ENCODE measurements at places on chromosomes 12 and 14.
A peak's percentile ranks its signal among the peaks of the same experiment; 100 is the strongest.

- no peak for DNase-seq
Observed at GRCh38 chr12:119412811-119413794, 78.6 kb downstream of the CCDC60 start.

GRCh38 chr12:753611-754472 lies 1.5 kb downstream of the WNK1 start:
- peak; percentile 55 for DNase-seq

- DNase-seq: no peak
Observed at GRCh38 chr12:113899561-113900471, 66.3 kb downstream of the RBM19 start.

- no peak for DNase-seq
Observed at GRCh38 chr12:112214064-112214463, 88.7 kb downstream of the TRAFD1 start.

DNA sequence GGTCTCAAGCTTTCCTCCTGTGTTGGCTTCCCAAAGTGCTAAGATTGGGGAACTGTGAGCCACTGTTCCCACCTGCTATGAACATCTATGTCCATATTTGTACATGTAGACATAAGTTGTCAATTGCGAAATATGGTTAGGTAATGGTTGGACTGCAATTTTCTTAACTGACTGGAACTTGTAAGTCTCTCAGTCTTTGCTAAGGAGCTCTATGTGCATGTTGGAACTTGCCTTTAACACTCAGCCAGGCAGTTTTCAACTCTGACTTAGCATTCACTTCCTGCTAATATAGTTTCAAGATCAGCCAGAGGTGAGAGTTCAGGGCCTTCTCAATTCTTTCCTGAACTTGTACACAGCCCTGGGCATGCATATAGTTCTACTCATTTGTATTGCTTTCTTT lies 44.5 kb upstream of the EEA1 start:
- DNase-seq: no peak

- DNase-seq: no peak
Observed at GRCh38 chr12:102763471-102763870, 153.6 kb downstream of the PAH start.

DNA sequence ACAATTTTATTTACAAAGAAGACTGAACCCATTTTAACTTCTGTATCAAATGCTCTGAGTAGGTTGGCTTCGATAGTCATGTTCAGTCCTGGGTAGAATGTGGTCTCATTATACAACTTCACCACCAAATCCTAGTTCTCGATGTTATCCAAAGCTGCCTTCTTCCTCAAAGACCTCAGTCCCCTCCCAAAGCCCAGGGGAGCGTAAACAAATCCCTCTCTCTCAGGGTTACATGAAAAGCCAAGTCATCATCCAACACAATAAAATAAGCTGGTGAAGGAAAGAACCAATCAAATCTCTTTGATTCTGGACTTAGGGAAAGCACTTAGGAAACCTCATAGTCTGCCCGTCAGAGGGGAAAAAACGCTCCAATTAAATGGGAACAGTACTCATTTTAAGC lies 9.1 kb downstream of the PTCSC3 start:
- DNase-seq: no peak

GRCh38 chr12:102321305-102322082 lies 123.9 kb upstream of the PMCH start:
- no peak for DNase-seq

DNA sequence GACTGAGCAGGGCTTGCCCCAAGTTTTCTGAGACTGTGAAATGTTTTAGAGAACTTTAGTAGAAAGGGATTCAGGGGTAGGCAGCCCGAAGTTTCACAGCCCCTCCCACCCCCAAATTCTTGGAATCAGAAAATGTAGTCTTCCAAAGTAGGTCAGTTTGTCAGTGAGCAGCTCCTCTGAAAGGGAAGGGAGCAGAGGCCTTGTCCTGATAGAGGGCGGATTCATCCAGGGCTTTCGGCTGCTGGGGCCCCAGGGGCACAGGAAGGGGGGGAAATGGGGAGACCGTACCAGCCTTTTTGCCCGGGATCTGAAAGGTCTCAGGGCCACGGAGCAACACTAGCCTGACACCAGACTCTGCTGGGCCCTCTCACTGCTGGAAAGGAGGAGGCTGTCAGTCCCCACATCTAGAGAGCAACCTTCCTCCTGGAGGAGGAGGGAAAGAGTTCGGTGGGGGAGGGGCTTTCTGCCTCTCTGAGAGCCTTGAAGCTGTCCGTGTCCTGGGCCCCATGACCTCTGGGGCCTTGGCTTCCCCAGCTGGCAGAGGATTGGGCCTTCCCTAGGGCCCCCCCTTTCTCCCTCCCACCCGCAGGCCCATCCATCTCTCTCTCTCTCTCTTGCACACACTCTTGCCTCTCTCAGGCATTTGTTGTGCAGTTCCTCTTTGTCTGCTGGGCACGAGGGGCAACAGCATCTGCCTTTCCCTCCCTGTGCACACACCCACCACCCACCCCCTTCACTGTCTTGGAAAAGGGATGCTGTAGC lies at the start of gene IKZF4:
Gene IKZF4 (plus strand): TSS at position 621 of the 762 bp plus-strand sequence. CDS start 451 bp downstream, outside the sequence.
- DNase-seq: no peak

DNA sequence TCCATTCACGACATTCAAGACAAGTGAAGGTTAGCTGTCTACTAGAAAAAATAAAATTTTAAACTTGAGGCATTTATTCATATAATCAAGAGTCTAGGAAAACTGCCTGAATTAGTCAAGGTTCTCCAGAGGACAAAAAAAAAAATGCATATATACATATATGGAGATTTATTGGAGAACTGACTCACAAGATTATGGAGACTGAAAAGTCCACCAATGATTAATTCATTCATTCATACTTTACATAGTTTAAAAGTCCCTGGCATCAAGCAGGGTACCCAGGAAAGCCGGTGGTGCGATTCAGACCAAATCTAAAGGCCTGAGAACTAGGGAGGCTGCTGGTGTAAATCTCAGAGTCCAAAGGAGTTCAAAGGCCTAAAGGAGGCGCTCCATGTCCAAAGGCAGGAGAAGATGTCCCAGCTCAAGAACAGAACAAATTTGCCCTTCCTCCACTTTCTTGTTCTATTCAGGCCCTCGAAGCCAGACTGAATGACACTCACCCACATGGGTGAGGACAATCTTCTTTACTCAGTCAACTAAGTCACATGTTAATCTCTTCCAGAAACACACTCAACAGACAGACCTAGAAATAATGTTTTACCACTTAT lies 64.3 kb downstream of the ANKS1B start:
- no peak for DNase-seq

DNA sequence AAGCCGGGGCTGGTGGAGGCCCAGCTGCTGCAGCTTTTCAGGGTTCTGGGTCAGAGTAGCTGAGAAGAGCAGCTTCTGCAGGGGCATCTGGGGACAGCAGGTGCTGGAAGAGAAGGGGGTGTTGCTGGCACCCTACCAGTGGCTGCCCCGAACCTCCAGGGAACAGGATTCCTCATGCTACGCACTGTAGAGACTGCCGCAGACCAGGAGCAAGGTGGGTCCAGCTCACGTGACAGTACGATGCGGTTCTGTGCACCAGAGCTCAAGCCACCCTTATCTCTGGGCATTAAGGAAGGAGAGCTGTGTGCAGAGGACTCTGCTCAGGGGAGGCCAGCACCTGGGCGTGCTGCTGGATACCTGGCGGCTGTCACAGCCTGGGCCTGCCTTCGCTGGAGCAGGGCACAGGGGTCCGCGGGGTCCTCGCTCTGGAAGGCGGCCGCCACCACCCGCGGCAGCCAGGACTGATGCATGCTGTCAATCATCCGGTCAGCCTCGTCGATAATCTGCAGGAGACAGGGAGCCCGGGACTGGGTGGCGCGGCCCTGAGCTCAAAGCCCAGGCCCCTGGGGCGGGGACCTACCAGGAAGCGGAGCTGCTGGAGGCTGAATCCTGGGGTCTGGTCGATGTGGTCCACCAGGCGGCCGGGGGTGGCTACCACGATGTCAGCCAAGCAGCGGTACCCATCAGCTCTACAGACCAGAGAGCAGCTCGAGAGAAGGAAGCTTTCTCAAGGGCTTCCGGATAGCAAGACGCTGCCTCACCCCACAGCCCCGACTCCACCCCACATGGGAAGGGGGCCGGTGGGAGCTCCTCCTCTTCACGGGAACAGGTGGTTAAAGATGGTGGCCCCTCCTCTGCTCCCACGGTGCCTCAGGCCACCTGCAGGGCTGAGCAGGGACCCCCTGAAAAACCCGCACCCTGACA lies 2.9 kb downstream of the DDX51 start:
- no peak for DNase-seq

DNA sequence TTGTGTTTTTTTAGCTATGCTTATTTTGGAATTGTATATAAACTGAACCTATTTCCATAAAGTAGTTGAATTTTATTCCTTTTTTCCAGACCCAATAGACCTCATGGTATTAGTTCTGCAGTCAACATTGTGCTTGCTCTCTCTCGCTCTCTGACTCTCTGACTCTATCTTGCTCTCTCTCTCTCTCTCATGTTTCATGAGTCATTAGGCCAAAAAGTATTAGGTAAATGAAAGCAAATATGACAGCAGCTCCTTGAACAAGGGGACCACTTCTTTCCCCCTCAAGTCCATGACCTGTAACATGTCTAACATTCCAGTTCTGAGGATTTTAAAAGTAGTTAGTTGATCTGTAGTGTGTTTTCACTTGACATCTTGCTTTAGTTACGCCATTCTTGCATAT lies 14.0 kb upstream of the C12orf71 start:
- DNase-seq: no peak

- no peak for DNase-seq
Observed at GRCh38 chr14:92613008-92613658, 99.6 kb downstream of the RIN3 start.

DNA sequence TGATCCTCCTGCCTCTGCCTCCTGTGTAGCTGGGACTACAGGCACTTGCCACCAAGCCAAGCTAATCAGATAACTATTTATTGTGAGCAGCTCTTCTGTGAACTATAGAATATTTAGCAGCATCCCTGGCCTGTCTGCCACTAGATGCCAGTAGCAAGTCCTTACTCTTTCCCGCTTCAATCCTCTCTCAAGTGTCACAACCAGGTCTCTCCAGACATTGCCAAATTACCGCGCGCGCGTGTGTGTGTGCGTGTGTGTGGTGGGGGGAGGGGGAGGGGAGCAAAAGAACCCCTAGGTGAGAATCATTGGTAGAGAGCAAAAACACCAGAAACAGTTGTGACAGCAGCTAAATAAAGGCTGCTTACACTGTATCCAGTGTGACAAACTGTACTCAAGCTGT lies 49.9 kb downstream of the PPP2R5E start:
- DNase-seq: no peak

DNA sequence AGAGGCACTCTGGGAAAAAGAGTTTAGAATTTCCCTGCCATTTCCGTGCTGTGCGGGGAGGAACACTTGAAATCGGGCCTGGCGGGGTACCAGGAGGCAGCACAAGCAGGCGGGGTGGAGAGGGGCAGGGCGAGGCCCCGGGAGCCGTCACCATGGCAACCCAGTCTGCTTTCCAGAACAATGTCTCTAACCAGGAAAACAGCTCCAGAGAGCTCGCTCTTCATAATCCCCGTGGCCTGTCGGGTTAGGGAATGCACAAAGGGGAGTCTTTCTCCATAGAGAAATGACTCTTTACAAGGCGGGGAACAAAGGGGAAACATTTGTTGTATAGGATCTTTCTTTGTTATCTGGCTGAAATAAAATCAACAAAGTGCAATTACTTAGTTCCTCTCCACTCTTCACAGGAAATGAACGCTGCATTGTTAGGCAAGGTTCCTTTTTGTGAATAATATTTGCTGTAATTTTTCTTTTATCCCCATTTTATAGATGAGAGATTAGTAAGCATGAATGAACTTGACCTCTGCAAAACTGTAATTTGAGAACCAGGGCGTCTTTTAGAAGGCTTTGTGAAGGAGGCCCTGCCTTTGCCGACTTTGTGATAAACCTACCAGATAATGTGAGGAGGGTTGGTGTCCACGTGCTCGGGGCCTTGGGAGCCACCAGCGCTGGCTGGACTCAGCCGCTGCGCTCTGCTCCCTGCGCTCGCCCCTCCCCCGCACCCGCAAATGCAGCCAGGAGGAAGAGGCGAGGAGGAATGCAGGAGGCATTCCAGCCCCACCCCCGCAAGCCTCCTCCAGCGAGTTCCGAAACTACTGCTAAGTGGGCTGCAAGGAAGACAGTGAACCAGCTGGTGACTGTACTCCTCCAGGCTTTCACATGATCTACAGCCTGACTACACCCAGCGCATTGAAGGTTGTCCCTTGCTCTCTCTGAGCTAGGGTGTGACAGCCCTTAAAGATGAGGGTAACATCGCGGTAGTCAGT lies 105.2 kb upstream of the ATF7IP start:
- DNase-seq: peak; percentile 88

DNA sequence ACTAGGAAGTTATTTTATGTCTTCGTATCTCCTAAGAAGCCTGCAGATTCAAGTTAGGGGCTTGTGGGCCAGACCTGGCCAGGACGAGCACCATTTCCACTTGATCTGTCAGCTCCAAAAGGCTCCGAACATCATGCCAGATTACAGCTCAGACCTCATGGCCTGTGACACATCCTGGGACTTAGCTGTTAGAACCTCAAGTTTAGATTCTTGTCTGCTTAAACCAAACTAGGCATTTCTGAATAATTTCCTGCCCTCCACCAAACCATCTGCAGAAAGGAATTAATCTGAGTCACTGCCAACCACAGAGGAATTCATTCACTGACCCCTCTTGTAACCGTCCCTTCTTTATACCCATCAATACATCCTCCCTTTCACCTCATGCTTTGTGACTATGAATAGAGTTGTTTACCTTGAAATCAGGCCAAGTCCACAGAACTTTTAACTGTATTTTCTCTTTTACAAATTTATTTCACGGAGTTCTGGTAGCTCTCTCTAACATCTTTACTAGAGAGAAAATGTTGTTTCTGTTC lies 120.3 kb downstream of the FBXL14 start:
- no peak for DNase-seq

DNA sequence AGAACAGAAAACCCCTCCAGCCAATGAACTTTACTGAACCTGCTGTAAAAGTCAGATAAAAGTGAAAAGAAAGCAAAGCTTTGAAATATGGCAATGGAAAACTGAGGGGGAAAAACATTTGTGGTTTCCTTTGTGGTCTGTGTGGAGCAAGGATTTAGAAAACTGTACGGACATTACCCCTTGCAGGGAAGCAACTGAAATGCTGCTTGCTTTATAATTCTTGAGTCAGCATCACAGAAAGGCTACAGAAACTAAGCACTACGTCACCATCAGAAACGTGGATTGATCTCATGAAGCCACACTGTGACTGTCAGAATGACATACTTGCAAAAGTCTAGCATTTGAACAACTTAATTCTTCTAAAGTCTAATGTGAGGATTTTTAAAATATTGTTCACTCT lies 2.4 kb upstream of the KCNC2 start:
- DNase-seq: no peak
